Fibroblast of skin of back (primary cell): ENCODE measurements at places on chromosomes 5 and 9.

GRCh38 chr5:105573575-105573974 lies 2011.0 kb upstream of the NUDT12 start:
- DNase-seq, result peak; percentile 33

DNA sequence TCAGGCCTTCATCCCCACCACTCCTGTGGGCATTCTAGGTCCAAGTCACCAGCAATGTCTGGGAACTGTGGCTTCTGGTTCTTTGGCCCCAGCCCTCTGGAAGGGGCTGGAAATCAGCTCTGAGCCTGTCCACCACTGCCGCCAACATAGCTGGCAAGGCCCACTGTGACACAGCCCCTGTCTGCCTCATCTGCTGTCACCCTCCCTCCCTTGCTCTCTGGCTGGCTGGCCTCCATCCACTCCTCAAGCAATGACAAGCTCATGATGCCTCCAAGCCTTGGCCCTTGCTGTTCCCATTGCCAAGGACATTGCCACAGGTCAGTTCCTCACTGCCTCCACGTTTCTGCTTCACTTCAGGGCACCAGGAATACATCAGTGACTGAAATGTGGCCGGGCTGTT lies 93.7 kb downstream of the LHX2 start:
- DNase-seq, result no peak

DNA sequence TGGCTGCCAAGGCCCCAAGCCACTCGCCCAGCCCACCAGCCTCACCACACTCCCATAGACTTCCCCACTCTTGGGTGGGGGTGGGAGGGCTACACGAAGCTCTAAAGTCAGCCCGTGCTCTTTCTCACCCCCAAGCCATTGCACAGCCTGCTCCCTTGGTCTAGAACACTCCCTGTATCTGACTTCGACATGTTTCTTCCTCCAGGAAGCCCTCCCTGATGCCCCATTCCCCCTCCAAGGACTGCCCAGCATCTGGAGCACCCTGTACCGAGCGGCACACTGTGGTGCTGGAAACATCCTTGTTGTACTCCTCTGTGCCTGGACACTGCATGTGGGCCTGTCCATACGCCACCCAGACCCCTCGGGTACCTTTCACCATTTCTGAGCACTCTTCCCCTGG lies 49.4 kb upstream of the KCNMB1 start:
- no peak for DNase-seq

- DNase-seq, result no peak
Measured at GRCh38 chr5:170339780-170340167, 42.2 kb upstream of the LCP2 start.
